ENCODE measurements at places on chromosomes 6 and 20. TPM values are rescaled to one million over a fixed set of nuclear protein-coding genes. Genes with fewer than 3 reads are reported as not detected.

DNA sequence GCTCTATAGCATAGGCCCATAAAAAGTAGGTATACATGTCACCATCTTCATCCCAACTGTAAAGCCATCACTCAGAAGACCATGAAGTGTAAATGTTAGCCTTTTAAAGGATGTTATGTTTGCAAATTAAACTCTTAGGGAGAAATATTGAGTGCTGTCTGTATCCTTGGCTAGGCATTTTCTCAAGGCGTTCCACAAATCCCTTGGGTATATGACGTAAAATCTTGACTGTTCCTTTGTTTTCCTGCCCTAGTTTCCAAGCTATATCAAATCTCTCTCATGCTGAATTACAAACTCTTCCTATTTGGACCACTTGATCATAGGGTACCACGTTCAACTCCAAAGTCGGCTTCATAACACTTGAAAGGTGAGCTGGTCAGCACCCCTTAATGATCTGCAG, 486.2 kb downstream of the HDGFL1 start:
- no peak for DNase-seq

The CST8 gene
- total RNA-seq: not detected

DNA sequence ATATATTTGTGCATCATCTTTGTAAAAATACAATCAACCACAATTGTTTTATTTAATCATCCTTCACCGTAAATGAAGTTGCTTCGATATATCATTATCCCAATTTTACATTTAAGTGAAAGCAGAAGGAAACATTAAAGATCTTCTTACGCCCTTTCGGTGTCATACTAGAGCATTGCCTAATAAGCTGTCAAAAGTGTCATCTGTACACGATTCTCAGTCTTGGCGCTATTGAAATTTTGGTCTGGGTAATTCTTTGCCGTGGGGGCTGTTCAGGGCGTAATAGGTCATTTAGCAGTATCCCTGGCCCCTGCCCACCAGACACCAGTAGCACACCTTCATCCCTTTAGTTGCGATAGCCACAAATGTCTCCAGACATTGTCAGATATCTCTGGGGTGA, 40.4 kb upstream of the TMEM170B start:
- no peak for DNase-seq

GRCh38 chr6:134437376-134437775, 119.5 kb upstream of the SGK1 start:
- DNase-seq: peak; percentile 52

DNA sequence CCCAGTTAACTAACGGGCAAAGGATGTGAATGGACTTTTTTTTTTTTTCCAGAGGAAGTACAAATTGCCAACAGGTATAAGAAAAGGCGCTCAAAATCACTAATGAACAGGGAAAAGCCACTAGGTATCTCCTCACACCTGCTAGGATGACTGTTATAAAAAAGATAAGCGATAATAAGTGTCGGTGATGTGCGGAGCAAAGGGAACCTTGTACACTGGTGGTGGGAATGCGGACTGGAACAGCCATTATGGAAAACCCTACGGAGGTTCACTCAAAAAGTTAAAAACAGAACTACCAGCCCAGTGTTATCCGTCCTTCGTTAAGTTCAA, 787 bp upstream of the RAB32 start:
- DNase-seq: peak; percentile 41

The SLC12A5 gene
- not detected for total RNA-seq

The SMOC2 gene
- not detected for total RNA-seq

- DNase-seq: peak; percentile 57
These were observed 131.6 kb upstream of the ESR1 start for GRCh38 chr6:151675746-151676459.

Data from GM23248 (cell line).